ENCODE measurements at places on chromosomes 16 and 17. TPM values are rescaled to one million over a fixed set of nuclear protein-coding genes. Genes with fewer than 3 reads are reported as not detected.

Gene PMFBP1
- 1.2 TPM for total RNA-seq

- DNase-seq: no peak
Measured at GRCh38 chr17:39151150-39151942, at the start of gene PLXDC1. Gene PLXDC1 (minus strand): TSS chr17:39151637. CDS start chr17:39151437, 200 bp downstream.

Gene ENPP7
- not detected for total RNA-seq

DNA sequence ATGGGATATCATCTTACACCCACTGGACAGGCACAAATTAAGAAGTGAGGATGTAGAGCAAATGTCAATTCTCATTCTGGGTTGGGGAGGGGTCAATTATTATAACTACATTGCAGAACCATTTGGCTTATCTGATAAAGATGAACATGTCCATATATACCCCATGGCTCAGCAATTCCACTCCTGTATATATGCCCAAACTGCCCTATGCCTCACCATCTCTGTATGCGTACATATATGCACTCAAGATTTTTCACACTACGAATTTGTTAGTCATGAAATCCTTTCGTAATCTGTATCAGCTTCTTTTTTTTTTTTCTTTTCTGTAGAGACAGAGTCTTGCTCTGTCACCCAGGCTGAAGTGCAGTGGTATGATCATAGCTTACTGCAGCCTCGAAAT lies 20.8 kb upstream of the CNEP1R1 start:
- no peak for DNase-seq

Gene BAHCC1
- 0.58 TPM for total RNA-seq

GRCh38 chr17:4068918-4069317 lies 73.9 kb downstream of the ZZEF1 start:
- DNase-seq: no peak

Gene STAC2
- 6.0 TPM for total RNA-seq

All from H1 (cell line).